ENCODE measurements at places on chromosomes 16 and 17.

DNA sequence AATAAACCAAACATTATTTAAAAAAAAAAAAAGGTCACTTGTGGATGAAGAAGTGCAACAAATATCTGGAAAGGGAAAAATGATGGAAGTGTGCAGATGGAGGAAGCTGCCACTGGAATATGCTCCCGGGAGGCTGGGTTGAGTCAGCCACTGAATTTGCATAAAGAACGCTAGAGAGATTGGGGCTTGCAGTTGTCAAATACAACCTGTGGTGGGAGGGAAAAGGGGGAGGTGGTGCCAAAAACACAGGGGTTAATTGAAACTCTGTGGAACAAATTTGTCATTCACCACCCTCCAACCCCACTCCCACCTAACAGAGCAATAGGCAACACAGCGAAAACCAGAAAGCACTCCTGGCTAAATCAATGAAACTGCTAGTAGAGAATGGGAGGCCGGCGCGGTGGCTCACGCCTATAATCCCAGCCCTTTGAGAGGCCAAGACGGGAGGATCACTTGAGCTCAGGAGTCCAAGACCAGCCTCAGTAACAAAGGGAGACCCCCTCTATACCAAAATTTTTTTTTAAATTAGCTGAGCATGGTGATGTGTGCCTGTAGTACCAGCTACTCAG, 37.6 kb upstream of the RPL38 start:
- DNase-seq = no peak

GRCh38 chr16:69328854-69329316, 1.5 kb downstream of the PDF start:
- DNase-seq = peak; percentile 10

- DNase-seq = no peak
Measured at GRCh38 chr17:76139801-76140660, 1.0 kb downstream of the FOXJ1 start.

DNA sequence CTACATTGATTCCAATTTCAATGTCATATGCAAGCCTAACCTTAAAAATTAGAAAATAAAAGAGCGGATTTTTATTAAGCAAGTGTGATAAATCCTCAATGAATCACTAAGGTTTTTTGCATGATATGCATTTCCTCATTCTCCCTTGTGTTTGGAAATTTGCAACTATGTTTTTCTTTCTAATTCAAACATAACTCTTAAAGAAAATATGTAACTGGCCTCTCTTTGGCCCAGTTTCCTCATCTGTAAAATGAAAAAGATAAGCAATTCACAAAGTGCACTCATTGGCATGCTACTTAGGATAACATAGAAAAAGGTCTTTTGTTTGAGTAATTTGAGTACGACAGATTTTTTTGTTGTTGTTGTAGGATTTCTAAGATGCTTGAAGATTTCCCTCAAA, 295.5 kb downstream of the CDH11 start:
- DNase-seq = no peak

DNA sequence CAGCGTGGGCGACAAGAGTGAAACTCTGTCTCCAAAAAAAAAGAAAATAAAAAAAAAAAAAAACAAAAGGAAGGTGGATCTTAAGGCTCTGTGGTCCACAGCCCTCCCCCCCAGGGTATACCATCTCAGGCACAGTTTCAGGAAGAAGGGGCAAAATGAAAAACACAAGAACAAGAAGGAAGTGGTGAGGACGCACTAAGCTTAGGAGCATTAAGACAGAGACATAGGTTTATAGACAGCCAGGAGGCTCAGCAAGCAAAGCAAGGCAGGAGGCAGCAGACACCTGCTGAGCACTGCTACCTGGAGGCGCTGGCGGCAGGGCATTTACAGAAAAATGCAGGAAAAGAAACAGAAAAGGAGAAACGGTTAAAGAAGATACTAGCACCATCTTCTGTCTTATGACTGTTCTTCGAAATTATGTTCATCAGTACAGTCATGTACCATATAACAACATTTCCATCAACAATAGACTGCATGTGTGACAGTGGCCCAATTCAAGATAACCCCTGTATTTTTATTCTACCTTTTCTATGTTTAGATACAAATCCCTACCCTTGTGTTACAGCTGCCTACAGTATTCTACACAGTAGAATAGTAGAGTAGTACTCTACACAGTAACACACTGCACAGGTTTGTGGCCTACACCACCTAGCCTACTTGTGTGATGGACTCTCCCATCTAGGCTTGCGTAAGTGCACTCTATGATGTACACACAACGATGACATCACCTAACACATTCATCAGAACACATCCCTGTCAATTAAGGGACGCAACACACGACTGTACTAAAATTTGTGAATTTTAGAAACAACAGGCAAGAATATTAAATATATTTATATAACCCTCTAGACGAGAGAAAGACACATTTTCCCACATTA, 62.5 kb downstream of the XPO6 start:
- DNase-seq = no peak
